Stimulated activated CD4-positive, alpha-beta T cell treated with anti-CD3 and anti-CD28 coated beads, Interleukin-12 subunit alpha, Interleukin-12 subunit beta, amount 100 ng/mL, for 48 hours (primary cell): ENCODE measurements at places on chromosomes 12 and 14.

DNA sequence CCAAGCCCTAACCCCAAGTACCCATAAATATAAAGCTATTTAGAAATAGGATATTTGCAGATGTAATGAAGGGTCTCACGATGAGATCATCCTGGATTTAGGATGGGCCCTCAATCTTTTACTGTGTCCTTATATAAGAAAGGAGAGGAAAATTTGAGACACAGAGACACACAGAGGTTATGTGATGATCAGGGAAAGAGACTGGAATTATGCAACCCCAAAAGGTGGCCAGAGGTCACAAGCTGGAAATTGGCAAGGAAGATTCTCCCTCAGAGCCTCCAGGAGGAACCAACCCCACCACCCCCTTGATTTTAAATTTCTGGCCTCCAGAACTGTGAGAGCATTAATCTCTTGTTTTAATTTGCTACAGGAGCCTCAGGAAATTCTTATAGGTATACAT is 334.9 kb upstream of the PRICKLE1 start:
- no peak for DNase-seq

DNA sequence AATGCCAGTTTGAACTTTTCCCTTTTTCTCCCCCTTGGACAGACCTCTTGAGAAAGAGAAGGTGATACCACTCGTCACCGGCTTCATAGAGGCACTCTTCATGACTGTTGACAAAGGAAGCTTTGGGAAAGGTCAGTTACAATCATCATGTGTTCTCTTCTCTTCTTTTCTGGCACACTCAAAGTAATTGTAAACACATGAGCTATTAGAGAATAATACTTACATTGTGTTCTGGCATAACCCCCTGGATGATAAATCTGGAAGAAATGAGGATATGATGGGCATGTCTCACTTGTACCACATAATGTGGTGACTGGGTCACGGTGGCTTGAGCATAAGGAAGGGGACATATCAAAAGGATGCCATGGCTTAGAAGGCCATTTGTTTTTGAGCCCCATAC is 20.0 kb downstream of the UTP20 start:
- no peak for DNase-seq

DNA sequence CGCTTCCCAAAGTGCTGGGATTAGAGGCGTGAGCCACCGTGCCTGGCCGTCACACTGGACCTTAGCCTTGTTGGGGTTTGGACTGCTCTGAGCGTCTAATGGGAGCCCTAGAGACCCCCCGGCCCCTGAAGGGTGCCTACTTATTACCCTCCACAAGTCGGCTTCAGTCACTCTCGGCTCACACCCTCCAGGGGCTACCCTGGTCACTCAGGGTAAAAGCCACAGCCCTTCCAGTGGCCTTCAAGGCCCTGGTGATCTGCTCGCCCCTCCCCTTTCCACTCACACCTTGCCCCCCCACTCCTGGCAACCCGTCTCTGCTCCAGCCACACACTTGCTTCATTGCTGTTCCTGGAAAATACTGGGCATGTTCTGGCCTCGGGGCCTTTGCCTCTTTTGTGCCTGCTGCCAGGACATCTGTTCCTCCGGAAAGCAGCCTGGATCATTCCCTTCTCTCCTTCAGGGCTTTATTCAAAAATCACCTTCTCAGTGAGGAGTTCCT is 3.6 kb upstream of the MORN3 start:
- no peak for DNase-seq

GRCh38 chr14:55794655-55795595 is 214.9 kb downstream of the KTN1 start:
- no peak for DNase-seq

DNA sequence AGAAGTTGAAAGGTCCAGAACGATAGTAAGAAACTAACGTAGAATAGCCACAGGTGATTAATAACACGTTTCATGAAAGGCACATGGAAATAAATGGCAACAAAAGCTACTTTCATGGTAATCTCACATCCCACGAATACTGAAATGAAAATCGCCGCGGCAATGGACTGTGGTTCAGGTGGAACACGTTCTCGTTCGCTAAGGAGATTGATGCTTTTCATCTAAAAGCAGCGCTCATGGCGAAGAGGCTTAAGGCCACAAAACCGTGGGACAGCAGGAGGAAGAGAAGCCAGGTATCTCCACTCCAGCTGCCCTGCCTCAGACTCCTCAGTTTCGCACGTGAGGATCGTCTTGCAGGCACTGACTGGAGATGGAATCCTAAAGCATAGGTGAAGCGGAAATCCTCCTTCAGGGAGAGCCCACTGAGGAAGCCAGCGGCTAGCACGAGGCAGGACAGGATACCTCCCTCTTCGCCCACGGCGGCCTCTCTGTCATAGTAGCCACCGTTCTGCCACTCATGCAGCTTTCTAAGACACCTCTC is 696 bp upstream of the GPHN start:
- DNase-seq, result no peak

- DNase-seq, result no peak
These were observed 117.1 kb downstream of the NAV3 start for GRCh38 chr12:77947746-77948145.

DNA sequence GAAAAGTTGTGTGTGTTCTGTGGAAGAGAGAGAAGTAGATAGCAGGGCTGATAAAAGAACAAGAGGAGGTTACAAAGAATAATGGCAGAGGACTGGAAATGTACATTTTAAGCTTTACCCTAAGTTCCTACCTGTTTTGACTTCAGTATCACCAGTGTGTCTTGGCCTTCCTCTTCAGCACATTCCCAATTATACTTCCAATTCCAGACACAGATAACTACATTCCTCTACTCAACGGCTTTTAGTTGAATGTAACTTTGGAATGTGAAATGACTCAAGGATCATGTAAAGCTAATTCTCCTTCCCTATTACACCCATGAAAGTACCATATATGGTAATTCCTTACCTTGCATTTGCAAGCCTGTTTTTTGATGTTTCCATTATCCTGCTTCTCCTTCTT is 5.0 kb downstream of the MGST1 start:
- no peak for DNase-seq

GRCh38 chr12:19894803-19895202 is 455.5 kb downstream of the AEBP2 start:
- no peak for DNase-seq
